Ascending aorta (tissue), 2 donors: ENCODE measurements at places on chromosomes 7 and 10. TPM values are rescaled to one million over a fixed set of nuclear protein-coding genes. Genes with fewer than 3 reads are reported as not detected.
A peak's percentile ranks its signal among the peaks of the same experiment; 100 is the strongest.

DNA sequence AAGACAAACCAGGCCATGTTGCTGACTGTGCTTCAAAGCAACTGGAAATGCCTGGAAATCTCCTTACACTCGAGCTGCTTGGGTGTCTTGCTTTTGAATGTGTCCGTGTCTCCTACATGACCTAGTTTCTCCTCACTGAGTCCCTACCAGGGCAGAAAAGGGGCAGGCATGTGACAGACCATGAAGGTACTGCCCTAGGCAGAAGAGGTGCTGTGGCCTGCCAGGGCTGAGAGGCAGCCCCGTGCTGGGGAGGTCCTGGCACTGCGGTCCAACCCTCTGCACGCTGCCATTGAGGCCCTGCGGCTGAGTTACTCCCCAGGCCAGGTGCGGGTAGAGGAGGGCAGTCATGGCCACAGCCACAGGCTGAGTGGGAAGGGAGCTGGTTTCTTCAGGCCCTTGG, 159.3 kb downstream of the LYZL1 start:
- no peak for DNase-seq

GRCh38 chr7:138813945-138814344, 15.9 kb upstream of the ATP6V0A4 start:
- no peak for DNase-seq

DNA sequence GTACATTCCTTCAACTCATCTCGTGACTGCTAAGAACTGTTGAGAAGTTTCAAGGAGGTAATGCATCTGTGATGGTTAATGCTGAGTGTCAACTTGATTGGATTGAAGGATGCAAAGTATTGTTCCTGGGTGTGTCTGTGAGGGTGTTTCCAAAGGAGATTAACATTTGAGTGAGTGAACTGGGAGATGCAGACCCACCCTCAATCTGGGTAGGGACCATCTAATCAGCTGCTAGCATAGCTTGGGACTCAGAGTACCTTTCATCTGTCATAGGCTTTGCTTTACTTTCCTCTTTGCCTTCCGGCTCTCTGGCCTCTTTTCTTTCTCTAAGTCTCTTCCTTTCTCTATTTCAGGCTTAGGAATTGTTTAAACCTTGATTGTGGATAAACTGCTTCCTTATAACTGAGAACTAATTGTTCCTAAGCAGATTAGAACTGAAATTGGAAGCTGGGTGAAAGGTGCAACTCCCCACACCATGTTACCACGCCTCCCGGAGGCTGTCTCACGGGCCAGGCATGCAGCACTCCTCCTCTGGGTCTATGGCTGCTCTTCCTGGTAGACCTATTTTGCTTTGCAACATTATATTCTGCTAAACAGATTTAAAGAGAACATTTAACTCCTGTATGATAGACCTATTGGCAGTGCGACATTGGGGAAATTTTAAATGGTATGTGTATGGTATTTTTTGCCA, 298.2 kb downstream of the CCSER2 start:
- no peak for DNase-seq

- DNase-seq = no peak
These were observed 160.6 kb upstream of the ADO start for GRCh38 chr10:62643606-62644587.

- DNase-seq = no peak
These were observed 16.9 kb upstream of the ZFAND2A start for GRCh38 chr7:1176891-1177373.

DNA sequence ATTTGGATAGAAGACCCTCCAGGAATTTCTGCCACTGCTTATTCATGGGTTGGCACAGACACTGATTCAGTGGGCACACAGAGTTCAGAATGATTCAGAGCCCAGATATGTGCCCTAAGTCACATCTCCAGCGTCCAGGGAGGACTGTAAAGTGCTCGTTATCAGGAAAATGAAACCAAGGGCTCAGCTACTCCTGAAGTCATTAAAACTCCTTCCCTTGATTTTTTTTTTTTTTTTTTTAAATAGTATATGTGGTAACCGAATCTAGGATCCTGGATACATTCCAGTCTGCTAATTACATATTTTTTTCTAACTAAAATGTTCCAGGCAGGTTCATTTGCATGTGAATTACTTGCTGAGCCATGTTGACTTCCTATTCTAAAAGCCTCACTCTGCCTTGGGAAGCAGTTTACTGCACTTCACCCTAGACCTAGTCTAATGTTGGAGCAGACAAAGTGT, 34.7 kb downstream of the MET start:
- no peak for DNase-seq

- no peak for DNase-seq
These were observed 253.6 kb downstream of the WDR37 start for GRCh38 chr10:1309617-1310270.

DNA sequence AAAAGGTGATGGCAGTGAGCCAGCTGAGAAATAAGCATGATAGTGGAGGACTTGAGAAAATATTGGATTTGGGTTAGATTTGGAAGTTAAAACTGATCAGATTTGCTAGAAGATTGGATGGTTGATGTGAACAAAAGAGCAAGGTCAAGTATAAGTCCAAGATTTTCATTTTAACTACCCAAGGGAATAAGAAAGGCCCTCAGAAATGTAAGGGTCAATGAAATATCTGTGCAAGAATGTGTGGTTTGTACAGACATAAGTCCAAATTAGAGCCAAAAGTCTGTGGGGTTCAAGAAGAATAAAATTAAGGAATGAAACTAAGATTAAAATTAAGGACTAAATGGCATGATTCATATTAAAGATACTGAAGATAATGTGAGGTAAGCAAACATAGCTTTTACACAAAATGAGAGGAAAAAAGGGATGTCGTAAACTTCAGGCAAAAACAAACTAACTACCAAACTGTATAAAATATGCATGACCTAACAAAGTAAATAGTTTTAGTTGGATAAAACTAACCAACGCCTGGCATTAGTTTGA, 78.4 kb upstream of the CACNA2D1 start:
- no peak for DNase-seq

GRCh38 chr7:129053938-129054437, 923 bp downstream of the TNPO3 start:
- no peak for DNase-seq

- no peak for DNase-seq
These were observed 684.5 kb downstream of the TNS3 start for GRCh38 chr7:46897381-46897780.

- DNase-seq = peak; percentile 88
These were observed 98.9 kb downstream of the LHPP start for GRCh38 chr10:124560377-124561105.

DNA sequence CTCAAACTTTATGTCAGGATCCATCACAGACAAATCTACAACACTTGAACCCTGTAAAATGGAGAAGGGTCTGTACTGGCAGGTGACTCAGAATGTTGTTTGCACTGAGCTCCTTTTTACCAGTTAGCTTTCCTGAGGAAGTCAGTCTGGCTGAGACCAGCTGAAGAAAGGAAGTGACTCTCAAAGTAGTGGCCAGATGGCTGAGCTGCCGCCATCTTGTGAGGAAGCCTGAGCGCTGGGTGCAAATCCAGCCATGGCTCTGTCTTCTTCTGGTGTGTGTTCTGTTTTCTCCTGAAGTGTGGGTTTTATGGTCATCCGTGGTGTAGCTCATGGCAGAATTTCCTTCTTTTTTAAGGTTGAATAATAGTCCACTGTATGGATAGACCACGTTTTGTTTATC, 25.5 kb upstream of the ECHDC3 start:
- DNase-seq = no peak

The CRHR2 gene
- total RNA-seq = 3.1 TPM

The PHKG1 gene
- total RNA-seq = 1.1 TPM

The BLVRA gene
- total RNA-seq = 36.1 TPM

The PANK1 gene
- 1.5 TPM for total RNA-seq

The H2BK1 gene
- not detected for total RNA-seq

The SPDYE18 gene
- total RNA-seq = not detected

The SEMA3E gene
- 4.3 TPM for total RNA-seq

The C7orf33 gene
- not detected for total RNA-seq

The PKD2L1 gene
- total RNA-seq = not detected
